ENCODE measurements at places on chromosomes 4 and X.

- DNase-seq = no peak
These were observed 1659.8 kb upstream of the ADGRL3 start for GRCh38 chr4:59540311-59540710.

- DNase-seq = no peak
These were observed 40.4 kb downstream of the COL4A6 start for GRCh38 chrX:108397627-108398391.

- DNase-seq = peak; percentile 36
These were observed 368.1 kb downstream of the UNC5C start for GRCh38 chr4:95180531-95181242.

- DNase-seq = no peak
These were observed 149.9 kb downstream of the FGF16 start for GRCh38 chrX:77597090-77597489.

DNA sequence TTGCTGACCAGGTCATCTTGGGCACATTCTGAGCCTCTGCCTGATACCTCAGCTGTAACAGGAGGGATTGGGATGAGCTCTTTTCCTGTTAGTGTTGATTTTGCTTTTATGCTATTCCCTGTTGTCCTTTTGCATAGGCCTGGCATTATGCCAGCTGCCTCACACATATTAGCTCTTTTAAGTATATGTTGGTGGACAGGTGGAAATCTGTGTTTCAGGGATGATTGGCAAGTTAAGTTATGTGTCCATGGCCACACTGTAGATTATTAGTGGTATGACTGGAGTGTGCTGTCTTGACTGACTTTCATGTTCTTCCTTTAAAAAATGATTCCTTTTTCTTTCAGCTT is 28.9 kb downstream of the NSD2 start:
- no peak for DNase-seq
